ENCODE measurements at places on chromosomes 6 and 20.

- no peak for DNase-seq
- H3K27ac ChIP-seq: no peak overlapping the region
- no peaks in the 10 kb centered on the region for H3K27me3 ChIP-seq
- no peaks in the 10 kb centered on the region for H3K36me3 ChIP-seq
- no peak overlapping the region for H3K4me3 ChIP-seq
- H3K4me1 ChIP-seq: peaks cover 2% of the 10 kb centered on the region
Measured at GRCh38 chr6:40807484-40807883, 220.3 kb upstream of the LRFN2 start.

- no peaks in the 10 kb centered on the region for H3K36me3 ChIP-seq
- H3K4me1 ChIP-seq: peaks cover 14% of the 10 kb centered on the region
- H3K4me3 ChIP-seq: peak overlapping the region; percentile 84
- no peaks in the 10 kb centered on the region for H3K27me3 ChIP-seq
- H3K27ac ChIP-seq: peak overlapping the region; percentile 50
Measured at GRCh38 chr6:106360989-106361430, 493 bp downstream of the CRYBG1 start.

GRCh38 chr20:52411611-52412010 is 220.0 kb upstream of the ZFP64 start:
- H3K4me1 ChIP-seq: no peaks in the 10 kb centered on the region
- no peaks in the 10 kb centered on the region for H3K27me3 ChIP-seq
- no peak overlapping the region for H3K27ac ChIP-seq
- DNase-seq: no peak
- no peak overlapping the region for H3K4me3 ChIP-seq
- no peaks in the 10 kb centered on the region for H3K36me3 ChIP-seq

- H3K4me3 ChIP-seq: no peak overlapping the region
- H3K4me1 ChIP-seq: peaks cover 3% of the 10 kb centered on the region
- no peak overlapping the region for H3K27ac ChIP-seq
Measured at GRCh38 chr6:24640166-24640565, 5.8 kb downstream of the KIAA0319 start.

DNA sequence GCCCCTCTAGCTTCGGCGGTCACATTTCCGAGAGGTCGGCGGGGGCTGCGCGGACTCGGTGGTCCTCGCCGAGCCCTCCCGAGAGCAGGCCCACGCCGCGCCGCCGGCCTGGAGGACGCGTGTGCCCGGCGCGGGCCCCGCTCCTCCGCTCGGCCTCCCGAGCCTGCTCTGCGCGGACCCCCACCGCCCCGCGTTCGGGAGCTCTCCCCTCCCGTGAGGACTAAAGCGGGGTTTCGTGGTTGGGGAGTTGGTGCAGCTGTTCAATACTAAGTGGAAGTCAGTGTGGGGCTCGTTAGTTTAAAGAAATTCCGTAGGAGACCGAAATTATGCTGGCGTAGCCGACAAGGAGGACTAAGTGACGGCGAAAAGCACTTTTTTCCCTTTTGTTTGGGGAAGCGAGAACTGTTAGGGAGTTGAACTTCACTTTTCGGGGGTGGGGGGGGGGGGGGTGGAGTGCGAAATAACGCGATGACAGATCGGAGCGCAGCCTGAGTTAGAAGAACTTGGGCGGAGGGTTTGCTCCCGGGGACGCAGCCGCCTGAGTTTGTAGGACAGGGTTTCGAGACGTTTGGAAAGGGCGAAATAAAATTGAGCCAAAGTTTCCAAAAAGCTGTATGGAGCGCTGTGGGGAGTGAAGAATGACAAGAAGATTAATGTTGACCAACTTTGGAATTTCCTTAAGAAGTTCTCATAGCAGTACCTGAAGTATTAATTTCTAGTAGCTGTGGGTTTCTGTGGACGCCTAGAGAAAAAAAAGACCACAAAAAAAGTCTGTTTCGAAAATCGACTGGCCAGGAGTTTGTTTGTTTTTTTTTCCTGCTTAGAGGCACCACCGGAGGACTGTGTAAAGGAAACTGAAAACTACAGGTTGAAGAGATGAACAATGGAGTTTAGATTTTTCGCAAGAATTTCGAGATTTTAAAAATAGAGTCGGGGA is 1.4 kb downstream of the QKI start:
- H3K27ac ChIP-seq: peak overlapping the region; percentile 92
- no peaks in the 10 kb centered on the region for H3K27me3 ChIP-seq
- H3K4me3 ChIP-seq: peak overlapping the region; percentile 69
- no peak for DNase-seq
- peaks cover 6% of the 10 kb centered on the region for H3K4me1 ChIP-seq

DNA sequence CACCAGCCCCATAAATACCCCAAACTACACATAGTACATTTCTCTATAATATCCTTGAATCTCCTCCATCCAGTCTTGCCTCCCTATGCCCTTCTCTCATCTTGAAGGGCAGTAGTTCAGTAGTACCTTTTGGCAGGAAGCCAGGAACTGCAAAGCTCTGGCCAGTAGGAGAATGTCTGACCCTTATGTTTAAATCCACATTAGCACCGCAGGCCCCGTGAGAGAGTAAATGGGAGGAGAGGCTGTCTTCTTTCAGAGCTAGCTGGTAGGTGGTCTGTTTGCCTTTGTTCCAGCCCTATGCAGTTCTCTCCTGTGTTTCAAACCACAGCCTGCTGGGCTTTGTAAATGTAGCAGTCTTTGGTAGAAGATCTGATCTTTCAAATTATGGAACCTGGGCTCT is 690.7 kb downstream of the DOK5 start:
- no peak for DNase-seq
- peaks cover 9% of the 10 kb centered on the region for H3K4me1 ChIP-seq
- H3K27me3 ChIP-seq: no peaks in the 10 kb centered on the region
- H3K36me3 ChIP-seq: no peaks in the 10 kb centered on the region
- H3K27ac ChIP-seq: no peak overlapping the region
- H3K4me3 ChIP-seq: no peak overlapping the region

DNA sequence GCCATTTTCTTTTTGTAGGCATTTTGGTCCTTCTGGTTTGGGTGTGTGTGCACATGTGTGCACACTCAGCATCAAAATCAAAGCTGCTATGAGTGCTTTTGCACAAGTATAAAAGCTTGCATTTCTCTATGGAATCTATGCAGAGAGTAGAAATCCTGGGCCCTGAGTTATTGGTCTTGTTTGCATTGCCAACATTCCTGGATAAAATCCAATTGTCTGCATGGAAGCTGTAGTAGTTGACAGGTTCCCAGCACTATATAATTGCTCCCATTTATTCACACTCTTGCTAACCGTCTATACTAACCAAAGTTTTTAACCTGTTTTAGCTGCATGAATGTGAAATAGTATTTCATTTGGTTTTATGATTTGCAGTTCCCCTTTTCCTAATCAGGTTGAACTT is 277.0 kb downstream of the FOXA2 start:
- no peak for DNase-seq
- H3K27ac ChIP-seq: no peak overlapping the region
- no peaks in the 10 kb centered on the region for H3K36me3 ChIP-seq
- no peaks in the 10 kb centered on the region for H3K4me1 ChIP-seq
- peaks cover 8% of the 10 kb centered on the region for H3K27me3 ChIP-seq

GRCh38 chr6:6646384-6646783 is 57.9 kb downstream of the LY86 start:
- DNase-seq: no peak
- no peaks in the 10 kb centered on the region for H3K36me3 ChIP-seq
- H3K27me3 ChIP-seq: no peaks in the 10 kb centered on the region

DNA sequence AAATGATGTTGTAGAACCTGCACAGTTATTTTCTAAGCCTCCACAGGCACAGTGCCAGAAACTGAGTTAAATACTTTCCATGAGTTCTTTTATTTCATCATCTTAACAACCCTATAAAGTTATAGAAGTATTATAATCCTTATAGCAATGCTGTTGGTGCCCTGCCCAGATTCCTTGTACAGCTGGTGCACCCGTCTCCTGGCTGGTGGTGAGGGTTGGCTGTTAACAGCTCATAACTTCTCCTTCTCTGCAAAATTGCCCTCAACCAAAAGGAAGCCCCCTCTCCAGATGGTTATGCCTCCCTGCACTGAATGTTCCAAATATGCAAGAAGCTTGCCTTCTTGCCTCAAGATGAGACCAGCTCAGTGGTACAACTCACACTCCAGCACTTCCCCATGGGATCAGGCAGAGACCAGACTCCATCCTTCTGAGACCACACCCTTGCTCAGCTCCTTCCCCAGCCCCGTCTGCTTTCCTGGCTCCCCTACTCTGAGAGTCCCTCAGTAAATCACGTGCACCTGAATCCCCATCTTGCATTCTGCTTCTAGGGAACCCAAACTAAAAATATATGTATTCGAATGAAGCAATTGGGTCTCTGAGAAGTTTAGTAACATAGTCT is 304.4 kb upstream of the PLCB4 start:
- H3K4me1 ChIP-seq: no peaks in the 10 kb centered on the region
- no peak for DNase-seq
- H3K27ac ChIP-seq: no peak overlapping the region
- no peak overlapping the region for H3K4me3 ChIP-seq
- H3K27me3 ChIP-seq: no peaks in the 10 kb centered on the region
- no peaks in the 10 kb centered on the region for H3K36me3 ChIP-seq

DNA sequence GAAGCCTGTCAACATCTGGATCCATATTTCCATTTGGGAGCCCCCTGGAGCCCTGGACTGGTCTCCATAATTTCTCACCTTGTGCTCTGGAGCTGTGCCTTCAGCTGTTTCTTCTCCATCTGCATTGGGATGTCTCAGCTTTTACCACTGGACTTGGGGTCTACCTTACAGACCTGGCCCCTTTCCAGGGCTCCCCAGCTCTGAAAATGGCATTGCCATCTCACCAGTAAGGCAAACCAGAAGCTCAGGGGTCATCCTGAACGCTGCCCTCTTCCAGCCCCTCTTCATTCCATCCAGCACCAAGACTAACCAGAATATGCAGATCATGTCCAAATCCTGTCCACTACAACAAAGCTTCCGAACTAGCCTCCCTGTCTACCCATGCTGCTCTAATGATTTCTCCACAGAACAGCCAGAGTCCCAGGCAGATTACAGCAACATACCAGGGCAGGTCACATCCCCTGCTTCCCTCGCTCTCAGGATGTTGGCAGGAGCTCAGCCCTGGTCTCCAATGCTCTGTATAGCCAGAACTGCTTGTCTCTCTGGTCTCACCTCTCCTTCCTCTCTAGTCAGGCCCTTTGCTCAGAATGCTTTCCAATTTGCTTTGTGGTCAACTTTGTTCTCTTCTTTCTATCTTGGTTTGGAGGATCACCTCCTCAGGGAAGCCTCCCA is 17.7 kb upstream of the NNAT start:
- peaks cover 68% of the 10 kb centered on the region for H3K36me3 ChIP-seq
- H3K27me3 ChIP-seq: no peaks in the 10 kb centered on the region
- peaks cover 7% of the 10 kb centered on the region for H3K4me1 ChIP-seq
- DNase-seq: peak; percentile 61

GRCh38 chr6:130138116-130138908 is 84.4 kb downstream of the SAMD3 start:
- H3K4me3 ChIP-seq: no peak overlapping the region
- H3K4me1 ChIP-seq: no peaks in the 10 kb centered on the region
- H3K36me3 ChIP-seq: 0 out of 2 replicates have a peak, but pooled peaks cover 3% of the 10 kb centered on the region
- H3K27ac ChIP-seq: no peak overlapping the region
- no peaks in the 10 kb centered on the region for H3K27me3 ChIP-seq

DNA sequence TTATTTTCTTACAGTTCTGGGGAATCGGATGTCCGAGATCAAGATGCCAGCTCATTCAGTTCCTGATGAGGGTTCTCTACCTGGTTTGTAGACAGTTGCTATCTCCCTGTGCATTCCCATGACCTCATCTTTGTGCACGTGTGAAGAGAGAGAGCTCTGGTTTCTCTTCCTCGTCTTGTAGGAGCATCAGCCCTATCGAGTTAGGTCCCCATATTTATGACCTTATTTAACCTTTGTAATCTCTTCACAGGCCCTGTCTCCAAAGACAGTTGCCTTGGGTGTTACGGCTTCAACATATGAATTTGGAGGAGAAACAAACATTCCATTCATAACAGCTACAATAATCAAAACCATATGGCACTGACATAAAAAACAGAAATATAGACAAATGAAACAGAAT is 455.3 kb downstream of the HACE1 start:
- H3K4me3 ChIP-seq: no peak overlapping the region
- peaks cover 3% of the 10 kb centered on the region for H3K4me1 ChIP-seq
- H3K36me3 ChIP-seq: no peaks in the 10 kb centered on the region
- no peak overlapping the region for H3K27ac ChIP-seq
- DNase-seq: no peak

DNA sequence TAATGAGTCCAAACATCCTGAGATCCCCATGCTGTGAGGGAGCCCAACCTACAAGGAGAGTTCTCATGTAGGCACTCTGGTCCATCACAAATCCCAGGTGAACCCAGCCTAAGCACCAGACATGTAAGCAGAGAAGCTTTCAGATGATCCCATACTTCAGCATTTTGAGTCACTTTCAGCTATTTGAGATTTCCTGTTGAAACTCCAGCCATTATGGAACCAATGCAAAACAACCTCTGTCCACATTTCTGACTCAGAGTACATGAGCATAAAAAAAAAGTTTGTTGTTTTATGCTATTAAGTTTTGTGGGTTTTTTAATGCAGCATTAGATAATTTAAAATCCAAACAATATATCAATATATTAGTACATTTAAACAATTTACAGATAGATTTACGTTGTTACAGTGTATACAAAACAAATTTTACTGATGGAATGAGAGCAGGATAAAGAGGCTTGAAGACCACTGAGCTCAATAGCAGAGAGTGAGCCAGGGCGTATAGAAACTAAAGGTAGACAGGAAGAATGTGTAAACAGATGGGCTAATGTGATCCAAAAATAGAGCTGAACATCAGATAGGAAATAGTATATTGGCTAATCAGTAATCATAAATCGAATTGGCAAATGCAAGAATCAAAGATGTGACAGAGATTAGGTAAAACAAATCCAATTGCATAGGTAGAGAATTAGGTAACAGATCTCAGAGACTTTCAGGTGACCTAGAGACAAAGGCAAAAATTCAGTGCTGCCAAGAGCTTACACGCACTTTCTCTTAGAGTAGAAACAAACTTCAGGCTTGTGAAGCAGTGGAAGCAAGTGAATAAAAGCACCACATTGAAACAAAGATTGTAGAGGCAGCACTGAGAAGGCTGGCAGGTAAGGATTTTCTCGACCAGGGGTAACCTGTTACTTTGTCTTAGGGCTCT is 36.2 kb upstream of the PLCB1 start:
- no peak overlapping the region for H3K4me3 ChIP-seq
- peaks cover 13% of the 10 kb centered on the region for H3K4me1 ChIP-seq
- H3K27ac ChIP-seq: peak overlapping the region; percentile 40
- H3K36me3 ChIP-seq: no peaks in the 10 kb centered on the region
- DNase-seq: no peak
- no peaks in the 10 kb centered on the region for H3K27me3 ChIP-seq

DNA sequence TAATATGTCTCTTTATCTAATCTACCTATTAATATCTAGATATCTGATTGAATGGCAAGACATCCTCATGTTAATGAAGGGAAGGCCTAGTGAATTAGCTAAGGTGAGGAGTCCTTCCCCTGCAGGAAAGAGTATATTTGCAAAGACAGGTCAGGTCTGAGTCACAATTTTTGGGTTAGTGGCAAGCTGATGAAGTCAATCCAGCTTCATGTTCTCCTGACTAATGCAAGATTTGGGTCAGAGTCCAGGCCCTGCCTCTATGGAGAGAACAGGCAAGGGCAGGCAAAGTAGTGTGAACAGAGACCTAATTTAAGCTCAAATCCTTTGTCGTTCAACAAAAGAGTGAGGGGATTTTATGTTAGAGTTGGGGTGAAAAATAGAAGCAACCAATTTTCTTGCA is 496.7 kb downstream of the BMP2 start:
- H3K4me1 ChIP-seq: no peaks in the 10 kb centered on the region
- no peak for DNase-seq
- H3K27ac ChIP-seq: no peak overlapping the region
- no peaks in the 10 kb centered on the region for H3K27me3 ChIP-seq
- H3K4me3 ChIP-seq: no peak overlapping the region
